SJSA1 (cell line): ENCODE measurements at places on chromosomes 3 and 15.
A peak's percentile ranks its signal among the peaks of the same experiment; 100 is the strongest.

- DNase-seq, result no peak
Observed at GRCh38 chr15:74208901-74209559, 6.4 kb upstream of the STRA6 start.

DNA sequence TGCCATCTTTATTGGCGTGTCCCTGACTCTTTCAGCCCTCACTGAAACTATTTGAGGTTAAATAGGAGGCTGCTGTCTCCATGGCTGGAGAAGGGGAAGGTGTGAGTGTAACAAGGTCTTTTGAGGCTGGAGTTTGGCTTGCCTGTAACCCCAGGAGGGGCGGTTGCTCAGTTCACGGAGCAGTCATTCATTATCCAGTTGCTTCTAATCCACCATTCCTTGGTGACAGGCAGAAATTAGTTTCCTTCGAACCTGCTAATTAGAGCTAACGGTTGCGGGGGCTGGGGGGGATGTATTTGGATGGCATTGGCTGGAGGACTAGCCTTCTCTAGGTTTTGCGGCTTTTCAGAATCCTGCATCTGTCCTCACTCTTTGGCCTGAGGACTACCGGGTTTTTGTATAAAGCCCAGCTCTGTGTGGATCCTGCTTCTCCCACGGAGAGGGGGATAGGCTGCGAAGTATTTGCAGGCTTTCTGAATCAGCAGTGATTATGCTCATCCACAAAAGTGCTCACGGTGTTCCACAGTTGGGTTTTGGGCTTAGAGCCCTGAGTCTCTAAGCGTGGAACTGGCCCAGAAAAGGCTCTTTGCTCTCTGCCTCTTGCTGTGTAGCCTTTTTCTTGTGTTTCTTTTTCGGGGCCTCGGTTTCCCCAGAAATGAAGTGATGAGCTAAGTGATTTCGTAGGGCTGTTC is 18.6 kb downstream of the FGD5 start:
- DNase-seq, result no peak

DNA sequence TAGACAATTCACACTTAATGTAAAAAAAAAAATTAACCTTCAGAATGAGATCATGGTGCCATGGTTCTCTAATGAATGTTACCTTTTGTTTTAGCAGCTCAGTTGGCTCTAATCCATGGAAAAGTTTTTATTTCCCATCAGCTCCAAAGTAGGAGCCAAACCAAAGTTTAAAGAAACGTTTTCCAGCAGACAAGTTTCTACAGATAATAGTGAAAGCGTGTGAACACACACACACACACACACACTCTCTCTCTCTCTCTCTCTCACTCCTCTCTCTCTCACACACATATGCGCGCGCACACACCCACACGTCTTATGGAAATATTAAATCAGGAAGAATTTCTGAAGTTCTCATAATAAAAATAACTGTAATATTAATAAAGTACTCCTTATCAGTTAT is 46.9 kb downstream of the MBNL1 start:
- no peak for DNase-seq

DNA sequence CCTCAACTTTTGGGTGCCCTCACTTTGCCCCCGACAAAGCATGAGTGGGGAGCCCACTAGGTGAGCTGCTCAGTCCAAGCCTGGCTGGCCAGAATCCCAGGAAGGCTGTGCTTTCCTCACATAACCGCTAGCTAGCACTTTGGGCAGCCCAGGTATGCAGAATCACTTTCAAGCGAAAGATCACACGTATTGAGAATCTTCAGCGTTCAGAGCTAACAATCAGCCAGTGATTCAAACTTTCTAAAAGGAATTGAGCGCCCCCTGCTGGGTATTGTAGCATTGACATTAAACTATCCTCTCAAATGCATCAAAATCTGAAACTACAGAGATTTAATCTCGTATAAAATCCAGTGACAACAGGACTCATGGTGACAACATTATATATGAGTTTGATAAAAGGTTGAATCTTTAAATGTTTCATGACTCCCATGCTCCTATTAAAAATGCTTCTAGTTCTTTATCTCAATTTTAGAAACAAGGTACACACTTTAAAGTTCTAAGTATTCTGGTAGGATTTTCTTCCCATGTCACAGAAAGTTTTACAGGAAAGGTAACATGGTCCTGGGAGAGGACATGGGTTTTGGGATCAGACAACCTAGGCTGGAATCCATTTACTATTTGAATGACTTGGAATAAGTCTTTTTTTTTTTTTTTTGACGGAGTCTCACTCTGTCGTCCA is 11.8 kb downstream of the ANAPC13 start:
- DNase-seq, result peak; percentile 81

- no peak for DNase-seq
Observed at GRCh38 chr3:58116161-58116955, 94.4 kb downstream of the DNASE1L3 start.

DNA sequence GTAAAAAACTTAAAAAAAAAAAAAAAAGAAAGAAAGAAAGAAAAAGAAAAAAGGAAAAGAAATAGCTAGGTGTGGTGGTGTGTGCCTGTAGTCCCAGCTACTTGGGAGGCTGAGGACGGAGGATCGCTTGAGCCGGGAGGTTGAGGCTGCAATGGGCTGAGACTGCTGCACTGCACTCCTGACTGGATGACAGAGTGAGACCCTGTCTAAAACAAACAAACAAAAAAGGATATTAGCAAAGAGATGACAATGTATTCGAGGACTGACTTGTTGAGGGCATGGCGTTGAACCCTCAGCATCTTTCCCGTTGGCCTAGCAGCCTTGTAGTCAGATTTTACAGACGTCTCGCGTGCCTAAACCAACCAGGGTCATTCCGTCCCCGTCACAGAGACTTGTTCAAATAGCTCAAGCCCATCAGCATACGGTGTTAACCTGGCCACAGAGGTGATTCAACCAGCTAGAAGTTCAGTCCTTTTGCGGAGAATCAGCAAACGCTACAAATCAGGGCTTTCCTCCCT is 528 bp upstream of the NIT2 start:
- no peak for DNase-seq

- peak; percentile 14 for DNase-seq
Observed at GRCh38 chr3:143120716-143121240, 1.2 kb downstream of the CHST2 start.

DNA sequence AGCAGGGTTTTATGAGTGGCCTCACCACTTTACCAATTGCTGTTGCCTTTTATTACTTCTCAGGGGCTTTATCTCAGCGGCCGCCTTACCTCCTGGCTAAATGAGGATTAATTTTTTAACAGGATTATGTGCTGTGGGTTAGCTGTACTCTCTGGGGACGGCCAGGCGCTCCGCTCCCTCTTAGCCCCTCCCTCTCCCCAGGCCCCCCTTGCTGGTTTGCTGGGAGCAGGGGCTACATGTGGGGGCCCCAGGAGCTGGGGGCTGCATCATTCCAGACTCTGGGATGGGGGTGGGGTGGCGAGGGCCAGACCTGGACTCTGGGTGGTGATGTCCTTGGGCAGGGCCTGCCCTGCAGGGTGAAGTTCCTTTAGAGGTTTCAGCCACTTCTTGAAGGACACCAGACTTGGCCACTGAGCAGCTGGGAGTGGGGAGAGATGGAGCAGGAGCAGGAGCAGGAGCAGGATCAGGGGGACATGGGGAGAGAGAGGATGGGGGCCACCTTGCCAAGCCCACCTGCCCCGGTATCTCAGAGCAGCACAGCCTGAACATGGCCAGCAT is 196.1 kb downstream of the GOLGA6L6 start:
- DNase-seq, result no peak

DNA sequence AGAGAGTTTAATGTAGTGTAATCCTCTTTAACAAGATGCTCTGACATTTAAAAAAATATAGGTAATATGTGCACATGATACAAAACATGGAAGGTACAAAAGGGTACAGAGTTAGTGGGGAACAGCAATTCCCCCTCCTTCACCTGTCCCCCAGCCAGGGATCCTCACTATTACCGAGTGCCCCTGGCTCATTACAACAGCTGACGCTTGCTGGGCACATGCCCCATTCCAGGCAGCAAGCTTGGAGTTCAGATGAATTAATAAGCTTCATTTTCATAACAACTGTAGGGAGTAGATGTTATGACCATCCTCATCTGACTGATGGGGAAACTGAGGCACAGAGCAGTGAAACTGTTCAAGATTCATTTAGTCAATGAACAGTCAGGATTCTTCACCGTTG is 41.2 kb downstream of the PCSK6 start:
- DNase-seq, result no peak

GRCh38 chr3:11699083-11699427 is 55.3 kb upstream of the VGLL4 start:
- no peak for DNase-seq

DNA sequence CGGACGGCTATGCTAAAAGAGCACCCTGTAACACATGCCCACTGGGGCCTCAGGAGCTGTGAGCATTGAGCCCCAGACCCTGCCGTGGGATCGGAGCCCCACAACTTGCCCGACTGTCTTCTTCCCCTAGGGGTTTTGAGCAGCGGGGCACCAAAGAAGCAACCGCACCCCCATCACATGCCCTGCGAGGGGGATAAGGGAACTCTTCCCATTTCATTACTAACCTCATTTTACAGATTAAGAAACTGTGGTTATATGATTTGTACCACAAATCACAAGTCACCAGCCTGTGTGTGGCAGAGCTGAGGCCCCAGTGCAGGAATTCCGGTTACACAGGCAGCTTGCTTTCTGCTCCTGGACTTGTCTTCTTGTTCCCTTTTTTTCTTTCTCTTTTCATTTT is 86.2 kb downstream of the CD47 start:
- no peak for DNase-seq

- no peak for DNase-seq
Observed at GRCh38 chr3:48709051-48709461, 8.0 kb downstream of the IP6K2 start.

DNA sequence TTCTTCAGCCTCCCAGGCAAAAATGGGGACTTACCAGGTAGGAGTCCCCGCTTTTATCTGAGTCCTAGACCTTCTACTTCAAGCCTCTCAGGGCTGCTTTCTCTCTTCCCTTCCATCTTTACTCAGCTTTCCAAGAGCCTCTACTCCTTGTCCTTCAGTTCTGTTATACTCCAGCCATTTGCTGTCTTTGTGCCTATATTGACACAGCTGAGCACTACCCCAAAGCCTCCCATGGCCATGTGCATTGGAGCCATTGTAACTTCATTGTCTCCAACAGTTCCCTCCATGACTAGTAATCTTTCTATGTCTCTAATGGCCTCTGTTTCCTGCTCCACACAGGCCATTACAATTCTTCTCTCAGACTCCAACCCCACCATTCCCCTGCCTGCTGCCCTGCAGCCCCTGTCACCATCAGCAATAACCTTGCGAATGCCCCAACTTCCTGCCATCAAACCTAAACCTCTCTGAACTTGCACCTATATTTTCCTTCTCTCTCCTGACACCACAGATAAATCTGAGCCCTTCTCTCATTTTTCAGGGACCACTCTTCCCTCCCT is 77.9 kb upstream of the ADPGK start:
- no peak for DNase-seq

GRCh38 chr3:72615182-72615581 is 233.1 kb downstream of the SHQ1 start:
- DNase-seq, result no peak

DNA sequence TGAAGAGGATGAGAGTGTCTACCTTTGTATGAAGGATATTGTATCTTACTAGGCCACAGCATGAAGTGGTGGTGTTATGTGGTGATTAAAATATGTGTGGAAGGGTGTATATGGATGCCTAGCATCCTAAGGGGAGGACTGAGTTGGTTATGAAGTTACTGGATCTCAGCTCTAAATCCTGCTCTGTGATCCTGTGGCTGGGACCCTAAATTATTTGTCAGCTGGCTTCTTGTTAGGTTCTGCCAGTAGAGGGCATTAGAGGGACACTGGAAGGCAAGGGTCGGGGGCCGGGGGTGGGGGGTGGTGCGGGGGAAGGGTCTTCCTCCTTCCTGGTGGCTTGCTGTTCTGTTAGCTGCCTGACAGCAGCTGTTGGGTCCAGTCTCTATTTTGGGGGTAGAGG is 34.9 kb downstream of the MORF4L1 start:
- no peak for DNase-seq

DNA sequence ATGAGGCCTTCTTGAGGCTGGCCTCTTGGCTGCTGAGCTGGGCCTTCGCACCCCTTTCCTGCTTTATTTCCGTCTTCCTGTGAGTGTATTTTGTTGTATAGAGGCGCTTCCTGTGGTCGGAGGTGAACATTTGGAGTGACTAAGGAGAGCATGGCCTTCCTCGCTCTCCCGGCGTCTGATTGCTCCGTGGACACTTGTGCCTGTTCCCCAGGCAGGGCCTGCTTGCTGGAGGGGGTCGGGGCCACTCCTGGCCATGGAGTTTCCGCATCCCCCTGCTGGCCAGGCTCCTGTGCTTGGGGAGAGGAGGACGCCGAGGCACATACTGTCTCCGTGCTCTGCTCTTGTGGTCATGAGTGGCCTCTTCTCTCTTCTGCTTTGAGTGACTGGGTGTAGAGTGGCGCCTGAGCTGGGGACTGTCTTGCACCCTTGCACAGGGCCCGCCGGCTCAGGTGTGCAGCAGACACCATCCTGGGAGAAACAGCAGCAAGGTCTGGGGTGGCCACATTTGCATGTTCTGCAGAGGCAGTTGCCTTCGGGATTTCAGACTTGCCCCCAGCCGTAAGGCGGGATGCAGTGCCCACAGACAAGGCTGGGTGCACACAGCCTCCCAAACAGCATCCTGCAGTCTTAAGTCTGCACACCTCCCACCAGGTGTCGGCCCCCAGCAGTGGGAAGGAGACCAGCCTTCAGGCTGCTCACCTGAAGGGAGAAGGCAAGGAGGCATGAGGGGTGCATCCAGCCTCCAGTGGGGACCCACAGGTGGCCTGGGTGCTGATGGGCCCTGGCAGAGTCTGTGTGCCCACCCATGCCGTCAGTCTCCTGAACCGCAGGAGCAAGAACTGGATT is 16.4 kb downstream of the KLF13 start:
- no peak for DNase-seq

DNA sequence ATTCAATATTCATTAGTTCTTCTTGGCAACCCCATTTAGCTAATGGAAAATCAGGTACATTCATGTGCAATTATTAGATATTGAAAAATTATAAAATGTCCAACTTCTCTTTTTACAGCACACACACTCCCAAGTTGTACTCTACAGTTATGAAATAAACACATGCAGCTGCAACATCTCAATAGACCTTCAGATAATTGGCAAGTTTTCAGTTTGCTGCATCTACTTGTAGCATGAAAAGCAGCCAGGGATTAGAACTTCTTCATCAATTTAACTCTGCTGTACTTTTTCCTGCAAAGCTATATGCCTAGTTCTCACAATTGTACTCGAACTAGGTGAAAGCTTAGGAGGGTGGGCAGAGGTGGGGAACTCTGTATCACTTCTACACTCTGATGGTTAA is 46.6 kb upstream of the FHIT start:
- DNase-seq, result no peak

DNA sequence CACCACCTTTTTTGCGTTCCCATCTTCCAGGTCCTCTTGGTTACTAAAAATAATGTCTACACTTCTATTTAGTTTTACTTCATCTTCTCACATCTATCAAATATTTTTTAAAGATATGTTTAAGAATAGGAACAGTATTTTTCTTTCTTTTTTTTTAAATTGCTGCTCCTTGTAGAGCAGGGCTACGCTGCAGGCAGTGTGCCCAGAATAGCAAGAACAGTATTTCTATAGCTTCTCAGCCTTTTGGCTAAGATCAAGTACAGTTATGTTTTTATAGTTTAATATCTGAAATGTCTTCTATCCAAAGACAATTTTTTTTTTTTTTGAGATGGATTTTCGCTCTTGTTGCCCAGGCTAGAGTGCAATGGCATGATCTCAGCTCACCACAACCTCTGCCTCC is 73.0 kb downstream of the MYO9A start:
- no peak for DNase-seq
